ENCODE measurements at places on chromosomes 1 and 21.

GRCh38 chr1:47487850-47488450 lies 50.1 kb downstream of the FOXD2 start:
- no peak for DNase-seq

GRCh38 chr1:172089768-172090510 lies 248.6 kb downstream of the DNM3 start:
- DNase-seq, result peak; percentile 5

DNA sequence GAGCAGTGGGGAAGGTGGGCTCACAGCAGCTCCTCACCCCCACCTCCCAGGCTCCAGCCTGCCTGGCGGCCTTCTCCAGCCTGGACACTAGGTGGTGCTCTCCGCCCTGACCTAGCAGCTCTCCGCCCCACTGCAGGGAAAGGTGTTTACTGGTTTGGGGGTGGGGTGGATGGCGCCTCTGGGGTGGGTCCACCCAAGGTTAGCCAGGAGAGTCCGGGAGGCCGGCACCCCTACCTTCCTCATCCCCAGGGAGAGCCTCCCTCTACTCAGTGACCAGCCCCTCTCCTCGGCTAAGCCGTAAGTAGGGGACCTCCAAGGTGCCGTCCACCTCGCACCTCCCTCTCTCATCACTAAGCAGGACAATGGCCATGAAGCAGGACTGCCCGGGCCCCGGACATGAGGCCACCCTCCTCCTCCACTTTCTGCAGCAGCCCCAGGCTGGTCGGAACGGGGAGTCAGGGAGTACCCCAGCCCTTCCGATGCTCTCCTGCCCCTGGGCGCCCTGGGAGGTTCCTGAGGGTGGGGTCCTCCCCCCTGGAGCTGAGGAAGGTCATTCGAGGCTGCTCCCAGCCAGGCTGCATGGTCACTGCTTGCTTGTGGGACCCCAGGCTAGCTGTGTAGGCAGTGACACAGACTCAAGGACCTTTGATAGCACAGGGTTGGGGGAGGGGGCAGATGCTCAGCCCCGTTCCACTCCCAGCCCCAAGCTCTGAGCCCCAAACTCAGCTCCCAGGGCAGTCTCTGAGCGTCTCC lies 101.4 kb upstream of the VAMP3 start:
- DNase-seq, result peak; percentile 23

DNA sequence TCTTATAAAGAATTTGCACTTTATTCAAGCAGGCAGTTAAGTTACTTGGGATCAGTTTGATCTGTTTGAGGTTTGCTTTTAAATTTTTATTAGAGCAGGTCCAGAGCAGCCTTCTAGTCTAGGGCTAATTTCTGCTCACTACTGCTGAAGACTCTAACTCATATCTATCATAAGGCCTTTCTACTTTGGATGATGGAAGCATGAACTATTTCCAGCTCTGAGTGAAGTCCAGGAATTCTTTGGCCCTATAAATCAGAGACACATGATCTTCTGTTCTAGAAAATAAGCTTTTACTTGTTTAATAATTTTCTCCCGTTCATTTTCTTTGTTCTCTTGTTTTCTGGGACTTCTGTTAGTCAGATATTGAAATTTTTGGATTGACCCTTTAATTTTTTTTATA lies 14.7 kb downstream of the NIBAN1 start:
- no peak for DNase-seq

DNA sequence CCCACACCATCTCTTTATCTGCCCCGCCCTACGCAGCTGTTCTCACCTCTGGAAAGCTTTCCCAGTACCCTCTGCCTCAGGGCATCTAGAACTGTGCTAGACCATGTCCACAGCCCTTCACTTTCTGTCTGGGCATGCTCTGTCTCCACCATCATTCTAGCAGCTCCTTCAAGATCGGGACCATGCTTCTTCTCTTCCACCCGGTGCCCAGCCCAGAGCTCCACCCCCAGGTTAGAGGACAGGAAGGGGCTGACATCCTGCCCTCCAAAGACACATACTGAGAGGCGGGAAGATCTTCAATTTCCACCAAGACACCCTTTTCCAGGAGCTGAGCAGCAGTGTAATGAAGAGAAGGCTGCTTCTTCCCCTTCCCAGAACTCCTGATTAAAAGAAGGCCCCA lies 27.7 kb upstream of the MEF2D start:
- DNase-seq, result no peak

All from stimulated activated CD8-positive, alpha-beta memory T cell treated with anti-CD3 and anti-CD28 coated beads, Interleukin-4, amount 100 ng/mL, for 1 hour (primary cell).